ENCODE measurements at places on chromosomes 11 and 22. TPM values are rescaled to one million over a fixed set of nuclear protein-coding genes. Genes with fewer than 3 reads are reported as not detected.

Gene DYNC2H1
- 34.5 TPM for polyA plus RNA-seq

Gene PRR5L
- polyA plus RNA-seq = 24.4 TPM

Gene SYT8
- 0.14 TPM for polyA plus RNA-seq

Gene TRIM49
- polyA plus RNA-seq = not detected

Gene C22orf31
- polyA plus RNA-seq = 1.5 TPM

Gene BARX2
- 0.77 TPM for polyA plus RNA-seq

Gene TMEM191C
- 0.59 TPM for polyA plus RNA-seq

Gene SEZ6L
- polyA plus RNA-seq = 0.18 TPM

Gene TPBGL
- 0.20 TPM for polyA plus RNA-seq

Gene MS4A1
- 0.30 TPM for polyA plus RNA-seq

Gene ALKBH3
- 40.4 TPM for polyA plus RNA-seq

Gene PLAAT4
- 14.7 TPM for polyA plus RNA-seq

Gene SH3BP1
- 24.8 TPM for polyA plus RNA-seq

Gene MMP26
- polyA plus RNA-seq = not detected

Gene FAM180B
- 0.21 TPM for polyA plus RNA-seq

Gene IL17REL
- polyA plus RNA-seq = 0.06 TPM

Gene VSIG2
- polyA plus RNA-seq = 8.8 TPM

Gene NTM
- 44.1 TPM for polyA plus RNA-seq

Gene RPUSD4
- polyA plus RNA-seq = 39.3 TPM

Gene OSBP
- polyA plus RNA-seq = 47.3 TPM

Gene OR4S1
- polyA plus RNA-seq = not detected

Gene SLC22A8
- polyA plus RNA-seq = 57.9 TPM

Gene CYTH4
- polyA plus RNA-seq = 4.9 TPM

Gene PAK1
- polyA plus RNA-seq = 88.9 TPM

Gene OR5B21
- polyA plus RNA-seq = not detected

Gene KDM2A
- 85.3 TPM for polyA plus RNA-seq

Gene FDXACB1
- 6.1 TPM for polyA plus RNA-seq

Gene UBQLNL
- polyA plus RNA-seq = 0.61 TPM

Gene CD3G
- polyA plus RNA-seq = 0.22 TPM

Gene TBX10
- polyA plus RNA-seq = not detected

Gene C11orf91
- polyA plus RNA-seq = not detected

Gene NXPE2
- 0.36 TPM for polyA plus RNA-seq

Gene APOL1
- polyA plus RNA-seq = 13.7 TPM

Gene SHISA8
- polyA plus RNA-seq = 1.1 TPM

Gene OLFML1
- 42.4 TPM for polyA plus RNA-seq

Gene CNIH2
- 4.2 TPM for polyA plus RNA-seq

Gene HTR3A
- polyA plus RNA-seq = not detected

Gene SCGB1A1
- not detected for polyA plus RNA-seq

Gene APOL4
- 9.1 TPM for polyA plus RNA-seq

Gene KCNJ1
- 68.9 TPM for polyA plus RNA-seq

Gene OPCML
- 13.0 TPM for polyA plus RNA-seq

Gene DLG2
- polyA plus RNA-seq = 15.6 TPM

Gene RAB39A
- 1.1 TPM for polyA plus RNA-seq

Gene HPS5
- polyA plus RNA-seq = 27.6 TPM

Gene OR56A5
- not detected for polyA plus RNA-seq

Gene FZD4
- polyA plus RNA-seq = 80.7 TPM

Gene KCNJ11
- 2.1 TPM for polyA plus RNA-seq

Gene TSPAN32
- polyA plus RNA-seq = 1.9 TPM
